ENCODE measurements at places on chromosomes 3 and 15.

DNA sequence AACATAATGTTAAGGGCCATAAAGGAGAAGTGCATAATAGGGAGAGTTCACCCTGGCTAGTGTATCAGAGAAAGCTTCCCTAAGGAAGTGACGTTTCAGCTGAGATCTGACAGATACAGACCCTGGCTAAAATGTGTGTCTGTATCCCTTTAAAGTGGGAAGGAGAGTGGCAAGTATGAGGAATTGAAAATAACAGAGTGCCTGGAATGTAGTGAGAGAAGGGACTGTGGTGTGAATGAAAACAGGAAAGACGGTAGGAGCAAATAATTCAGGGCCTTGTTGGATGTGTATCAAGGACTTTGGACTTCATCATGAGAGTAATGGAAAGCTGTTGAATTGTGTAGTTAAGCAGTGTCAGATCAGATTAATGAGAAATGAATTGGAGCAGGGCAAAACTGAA is 30.5 kb downstream of the NEO1 start:
- no peak for DNase-seq

DNA sequence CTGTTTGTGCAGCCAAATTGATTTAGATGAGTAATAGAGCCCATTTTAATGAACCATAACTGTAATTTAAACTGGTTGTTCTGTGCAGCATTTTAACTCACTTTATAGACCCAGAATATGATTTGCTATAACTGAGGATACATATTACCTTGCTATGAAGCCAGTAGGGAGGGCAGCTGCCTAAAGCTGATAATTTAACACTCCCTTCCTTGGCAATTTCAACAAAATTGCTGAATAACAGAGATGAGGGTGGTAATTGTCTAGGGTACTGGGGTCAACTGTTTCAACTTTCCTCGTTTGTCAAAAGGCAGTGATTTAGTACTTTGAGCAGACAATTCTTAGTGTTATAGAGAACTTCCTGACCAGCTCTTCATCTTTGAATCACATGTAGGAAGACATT is 304.9 kb upstream of the POU1F1 start:
- no peak for DNase-seq

- no peak for DNase-seq
These were observed 4.3 kb downstream of the ZNF592 start for GRCh38 chr15:84752700-84753099.

- no peak for DNase-seq
These were observed 113.2 kb downstream of the TCF12 start for GRCh38 chr15:57031605-57032004.

GRCh38 chr15:70856884-70857561 is 3.1 kb upstream of the LARP6 start:
- no peak for DNase-seq

DNA sequence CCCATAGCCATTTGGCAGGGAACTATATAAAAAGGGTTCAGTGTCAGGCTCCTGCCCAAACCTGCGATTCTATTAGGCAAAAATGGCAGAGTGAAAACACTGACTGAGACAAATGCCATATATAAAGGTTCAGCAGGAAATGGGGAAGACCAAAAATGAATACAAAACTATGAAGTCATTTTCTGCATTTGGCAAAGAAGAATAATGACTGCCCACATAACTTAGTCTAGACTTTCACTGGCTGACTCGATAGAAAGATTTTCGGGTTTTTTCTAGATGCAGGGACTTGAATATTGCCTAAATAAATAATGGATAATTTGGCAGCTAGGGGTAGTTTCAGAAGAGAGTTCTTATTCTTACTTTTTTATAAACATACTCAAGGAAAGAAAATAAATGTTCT is 178.0 kb downstream of the TPRG1 start:
- no peak for DNase-seq

DNA sequence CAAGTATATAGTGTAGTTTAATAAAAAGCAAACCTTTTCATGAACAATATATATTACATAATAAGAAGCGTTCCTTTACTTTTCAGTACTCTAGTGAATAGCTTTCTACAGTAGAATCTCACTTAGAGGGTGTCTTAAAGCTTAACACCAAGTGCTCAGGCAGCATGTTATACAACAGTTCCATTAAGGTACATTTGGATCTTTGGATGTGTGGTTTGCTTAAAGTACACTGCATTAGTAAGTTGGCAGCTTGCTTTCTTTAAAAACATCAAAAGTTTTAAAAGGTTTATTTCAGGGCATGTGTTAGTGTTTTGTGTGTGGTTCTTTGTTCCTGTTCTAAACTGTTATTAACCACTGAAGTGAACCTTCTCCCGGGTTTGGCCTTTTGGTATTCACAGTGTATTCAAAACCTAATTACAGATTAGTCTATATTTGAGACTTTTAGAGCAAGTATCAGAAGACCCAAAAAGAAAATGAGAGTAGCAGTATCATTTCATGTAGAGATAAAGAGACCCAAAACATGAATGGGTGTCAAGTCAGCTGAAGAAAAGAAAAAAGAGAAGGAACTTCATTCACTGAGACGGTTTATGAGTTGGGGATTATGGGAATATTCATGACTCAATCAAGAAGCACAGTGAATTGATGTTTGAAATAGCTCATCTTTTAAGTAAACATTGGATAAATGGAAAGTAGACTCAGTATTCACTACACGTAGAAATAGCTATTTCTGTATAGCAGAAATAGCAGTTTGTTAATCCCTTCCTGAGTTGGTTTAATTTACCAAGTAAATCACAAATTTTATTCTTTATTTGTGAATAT is 93.9 kb downstream of the OPA1 start:
- DNase-seq: no peak

- DNase-seq: no peak
These were observed 28.4 kb downstream of the GRIP2 start for GRCh38 chr3:14511623-14512280.

DNA sequence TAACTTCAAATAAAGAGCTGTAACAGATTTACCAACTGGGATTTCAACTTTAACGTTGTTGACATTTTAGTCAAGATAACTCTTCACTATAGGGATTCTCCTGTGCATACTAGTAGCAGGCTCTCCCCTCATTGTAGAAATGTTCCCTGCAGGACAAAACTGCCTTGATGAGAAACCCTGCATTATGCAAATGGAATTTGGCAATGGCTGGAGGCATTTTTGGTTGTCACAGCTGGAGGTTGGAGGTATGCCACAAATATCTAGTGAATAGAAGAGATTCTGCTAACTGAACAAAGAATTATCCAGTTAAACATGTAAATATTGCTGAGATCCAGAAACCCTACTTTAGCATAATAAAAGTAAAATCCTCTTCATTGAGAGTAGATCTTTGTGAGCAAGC is 928.8 kb upstream of the ALCAM start:
- DNase-seq: no peak

DNA sequence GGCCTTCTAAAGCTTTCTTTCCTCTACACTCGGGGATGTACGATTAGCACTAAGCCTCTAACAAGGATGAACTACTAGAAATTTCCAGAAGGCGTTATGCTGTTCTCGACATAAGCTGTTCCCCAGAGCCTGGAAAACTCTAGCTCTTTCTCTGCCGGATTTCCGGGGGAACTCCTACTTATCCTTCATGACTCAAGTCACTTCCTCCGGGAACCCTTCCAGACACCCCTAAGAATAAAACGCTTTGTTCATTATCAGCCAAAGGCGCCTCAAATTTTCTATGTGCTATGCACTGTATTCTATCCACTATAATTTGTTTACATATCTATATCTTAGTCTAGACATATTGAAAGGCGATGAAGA is 455 bp upstream of the SNAP23 start:
- DNase-seq: no peak

GRCh38 chr3:43686700-43687498 is 3.8 kb upstream of the ABHD5 start:
- DNase-seq: no peak

DNA sequence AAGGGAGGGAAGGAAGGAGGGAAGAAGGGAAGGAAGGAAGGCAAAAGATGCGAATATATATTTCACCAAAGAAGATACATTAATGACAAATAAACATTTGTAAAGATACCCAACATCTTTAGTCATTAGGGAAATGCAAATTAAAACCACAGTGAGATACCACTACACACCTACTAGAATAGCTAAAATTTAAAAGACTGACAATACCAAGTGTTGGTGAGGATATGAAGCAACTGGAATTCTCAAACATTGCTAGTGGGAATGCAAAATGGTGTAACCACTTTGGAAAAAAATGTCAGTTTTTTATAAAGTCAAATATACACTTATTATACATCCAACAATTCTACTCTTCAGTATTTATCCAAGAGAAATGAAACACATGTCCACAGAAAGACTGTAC is 4.3 kb upstream of the COLQ start:
- no peak for DNase-seq

GRCh38 chr3:177816667-177817208 is 619.5 kb upstream of the TBL1XR1 start:
- no peak for DNase-seq

DNA sequence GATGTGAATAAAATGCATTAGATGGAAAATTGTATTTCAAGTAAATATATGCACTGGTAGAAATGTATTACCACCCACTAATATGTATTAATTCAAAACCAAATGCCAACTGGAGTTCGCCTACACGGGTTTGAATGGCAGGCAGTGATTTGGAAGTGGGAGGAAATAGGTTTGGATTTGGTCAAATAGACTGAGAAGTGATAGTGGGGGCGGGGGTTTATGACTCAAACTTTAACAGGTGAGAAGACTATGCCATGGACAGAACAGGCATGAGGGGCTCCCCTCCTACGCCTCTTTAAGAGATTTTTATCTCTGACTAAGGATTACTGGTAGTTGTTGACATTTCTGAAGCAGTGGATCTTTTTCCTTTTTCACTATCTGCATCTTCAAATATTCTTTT is 677.8 kb downstream of the NTRK3 start:
- DNase-seq: no peak

GRCh38 chr3:11662392-11662990 is 18.8 kb upstream of the VGLL4 start:
- DNase-seq: no peak

DNA sequence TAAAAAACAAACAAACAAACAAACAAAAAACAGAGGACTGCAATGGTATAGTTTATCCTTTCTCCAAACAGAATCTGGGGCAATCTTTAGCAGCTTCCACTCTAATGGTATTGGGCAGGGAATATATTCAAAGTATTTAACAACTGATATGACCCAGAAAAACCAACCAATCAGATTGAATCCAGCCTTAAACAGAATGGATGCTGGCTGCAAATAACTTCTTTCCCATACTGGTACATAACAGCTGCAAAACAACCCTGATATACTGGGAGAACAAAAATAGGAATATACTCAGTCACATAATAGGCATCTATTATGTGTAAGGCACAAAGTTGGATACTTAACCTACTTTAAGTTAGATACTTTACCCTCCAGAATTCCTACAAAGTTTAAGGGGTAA is 49.1 kb downstream of the UBR1 start:
- no peak for DNase-seq

DNA sequence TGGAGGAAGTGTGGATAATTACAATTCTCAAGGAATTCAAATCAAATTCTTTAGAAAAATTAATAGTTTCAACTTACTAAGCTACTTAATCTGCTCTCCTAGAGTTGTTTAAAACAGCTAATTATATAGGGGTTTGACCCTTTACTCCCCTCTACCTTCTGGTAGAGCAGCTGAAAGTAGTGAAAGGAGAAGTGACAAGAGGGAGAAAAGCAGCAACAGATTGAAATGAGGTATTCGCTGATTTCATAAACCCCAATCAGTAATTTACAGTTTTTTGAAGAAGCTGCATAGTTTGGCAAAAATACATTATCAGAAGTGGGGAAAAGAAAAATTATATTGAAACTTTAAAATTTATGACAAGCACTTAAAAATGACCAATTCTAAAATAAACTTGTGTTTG is 52.8 kb downstream of the ZMAT3 start:
- no peak for DNase-seq
